ENCODE measurements at places on chromosomes 11 and 22.

DNA sequence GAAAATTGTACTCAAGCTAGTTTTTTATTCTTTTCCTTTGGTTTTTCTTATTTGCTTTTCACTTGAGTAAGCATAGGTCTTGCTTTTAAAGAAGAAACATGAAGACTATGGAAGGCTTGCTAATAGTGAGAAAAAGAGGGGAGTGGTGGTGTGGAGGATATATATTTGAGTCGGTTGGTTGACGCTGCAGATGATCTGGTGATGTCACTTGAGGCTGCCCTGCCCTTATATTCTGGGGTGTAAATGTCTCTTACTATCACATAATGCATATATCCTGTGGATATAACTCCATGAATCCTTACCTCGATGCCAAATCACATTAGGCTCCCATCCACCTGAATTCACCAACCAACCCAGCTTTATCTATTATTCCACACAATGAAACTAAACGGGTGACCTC lies 2.9 kb downstream of the GRIA4 start:
- DNase-seq, result no peak

- peak; percentile 99 for DNase-seq
Measured at GRCh38 chr22:38239101-38239761, 33.6 kb downstream of the TMEM184B start.

DNA sequence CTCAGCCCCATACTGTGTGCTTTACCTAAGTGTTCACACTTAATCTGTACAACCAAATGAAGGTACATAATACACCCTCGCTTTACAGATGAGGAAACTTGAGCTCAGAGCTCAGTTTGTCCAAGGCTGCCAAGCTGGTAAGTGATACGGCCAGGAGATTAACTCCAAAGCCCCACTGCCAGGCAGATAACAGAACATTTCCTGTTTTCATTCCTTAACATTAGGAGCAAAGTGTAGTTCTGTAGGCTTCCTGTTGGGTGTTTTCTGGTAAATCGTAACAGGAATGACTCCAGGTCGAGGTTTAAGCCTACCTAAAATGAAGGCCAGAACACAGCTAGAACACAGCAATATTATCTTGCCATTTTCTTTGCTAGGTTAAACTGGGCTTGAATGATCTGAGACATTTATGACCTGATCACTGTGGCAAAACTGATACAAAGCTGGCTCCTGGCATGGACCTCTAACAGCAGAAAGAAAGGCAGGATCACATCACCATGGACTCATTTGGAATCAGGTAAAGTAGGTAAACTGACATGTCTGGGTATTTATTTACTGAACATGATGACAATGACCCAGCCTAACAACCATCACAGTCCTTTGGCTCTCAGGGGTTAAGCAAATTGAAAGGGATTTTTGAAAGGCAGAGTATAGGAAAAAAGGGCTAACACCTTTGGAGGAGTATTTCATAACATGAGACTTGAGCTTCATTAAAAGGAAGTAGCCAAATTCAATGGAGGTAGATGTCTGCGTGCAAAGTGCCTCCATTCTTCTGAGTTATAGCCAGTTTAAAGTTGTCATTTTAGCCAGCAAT lies 3.9 kb upstream of the NUP50 start:
- peak; percentile 25 for DNase-seq

DNA sequence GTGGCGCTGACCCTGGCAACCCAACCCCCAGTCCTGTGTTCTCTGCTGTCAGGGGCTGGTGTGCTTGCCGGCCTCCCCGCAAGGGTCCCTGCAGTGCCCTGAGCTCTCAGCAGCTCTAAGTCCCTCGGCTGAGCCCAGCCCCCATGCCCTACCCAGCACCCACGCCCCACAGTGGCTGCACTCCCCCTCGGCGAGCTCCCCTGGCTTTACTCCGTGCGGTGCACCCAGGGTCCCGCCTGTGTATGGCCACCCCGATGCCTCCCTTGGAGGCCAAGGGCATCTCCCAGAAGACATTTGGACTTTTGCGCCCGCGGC lies 72.5 kb upstream of the SHISAL1 start:
- DNase-seq, result no peak

DNA sequence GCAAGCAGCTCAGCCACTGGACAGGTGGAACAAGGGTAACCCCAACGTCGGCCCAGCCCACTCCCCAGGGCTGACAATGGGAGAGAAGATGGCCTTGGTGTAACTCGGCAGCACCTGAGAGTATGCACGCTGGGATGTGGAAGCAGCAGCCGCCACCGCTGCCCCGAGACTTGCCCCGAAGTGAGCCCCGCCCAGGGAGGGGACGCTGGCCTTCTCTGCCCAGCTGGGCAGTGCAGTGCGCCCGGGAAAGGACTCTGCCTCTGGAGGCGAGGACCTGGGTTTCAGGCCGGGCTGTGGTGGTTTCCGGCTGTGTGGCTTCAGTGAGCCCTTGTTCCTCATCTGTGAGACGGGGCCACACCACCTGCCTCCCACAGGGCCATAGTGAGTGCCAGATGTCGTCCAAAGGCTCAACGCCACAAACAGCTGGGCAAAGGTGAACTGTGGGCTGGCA lies 8.6 kb upstream of the POLDIP3 start:
- no peak for DNase-seq

DNA sequence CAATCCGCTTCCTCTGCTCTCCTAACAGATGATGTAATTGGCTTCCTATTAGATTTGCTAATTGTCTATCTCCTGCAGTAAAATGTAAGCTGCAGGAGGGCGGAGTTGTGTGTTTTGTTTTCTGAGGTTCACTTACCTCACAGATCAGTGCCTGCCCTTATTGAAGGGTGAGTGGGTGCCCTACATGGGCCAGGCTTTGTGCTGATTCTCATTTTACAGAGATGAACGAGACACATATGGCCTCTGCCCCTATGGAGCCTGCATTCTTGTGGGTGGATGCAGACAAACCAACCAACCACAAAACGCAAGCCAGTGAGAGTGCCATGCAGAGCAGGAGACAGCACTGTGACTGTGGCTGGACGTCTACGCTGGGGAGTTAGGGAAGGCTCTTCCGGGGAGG lies 9.9 kb downstream of the TESMIN start:
- DNase-seq, result peak; percentile 49

GRCh38 chr22:43895986-43896645 lies 4.3 kb upstream of the PNPLA5 start:
- DNase-seq, result no peak

- no peak for DNase-seq
Measured at GRCh38 chr11:16299884-16300782, 56.2 kb downstream of the SOX6 start.

DNA sequence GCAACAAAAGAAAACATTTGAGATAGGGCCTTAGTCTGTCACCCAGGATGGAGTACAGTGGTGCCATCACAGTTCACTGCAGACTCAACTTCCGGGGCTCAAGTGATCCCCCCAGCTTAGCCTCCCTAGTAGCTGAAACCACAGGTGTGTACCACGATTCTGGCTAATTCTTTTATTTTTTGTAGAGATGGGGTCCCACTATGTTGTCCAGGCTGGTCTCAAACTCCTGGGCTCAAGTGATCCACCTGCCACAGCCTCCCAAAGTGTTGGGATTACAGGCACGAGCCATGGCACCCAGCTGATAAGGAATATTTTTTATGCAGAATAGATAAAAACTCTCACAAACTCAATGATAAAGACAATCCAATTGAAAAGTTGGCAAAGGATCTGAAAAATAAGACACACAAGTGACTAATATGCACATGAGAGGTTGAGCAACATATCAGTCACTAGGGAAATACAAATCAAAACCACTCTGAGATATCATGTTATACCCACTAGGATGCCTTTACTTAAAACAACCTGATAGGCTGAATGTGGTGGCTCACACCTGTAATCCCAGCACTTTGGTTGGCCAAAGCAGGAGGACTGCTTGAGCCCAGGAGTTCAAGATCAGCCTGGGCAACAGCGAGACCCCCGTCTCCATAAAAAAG lies 33.9 kb upstream of the CLTCL1 start:
- DNase-seq, result peak; percentile 3

GRCh38 chr11:130522284-130522961 lies 74.0 kb downstream of the ADAMTS15 start:
- DNase-seq, result peak; percentile 89

DNA sequence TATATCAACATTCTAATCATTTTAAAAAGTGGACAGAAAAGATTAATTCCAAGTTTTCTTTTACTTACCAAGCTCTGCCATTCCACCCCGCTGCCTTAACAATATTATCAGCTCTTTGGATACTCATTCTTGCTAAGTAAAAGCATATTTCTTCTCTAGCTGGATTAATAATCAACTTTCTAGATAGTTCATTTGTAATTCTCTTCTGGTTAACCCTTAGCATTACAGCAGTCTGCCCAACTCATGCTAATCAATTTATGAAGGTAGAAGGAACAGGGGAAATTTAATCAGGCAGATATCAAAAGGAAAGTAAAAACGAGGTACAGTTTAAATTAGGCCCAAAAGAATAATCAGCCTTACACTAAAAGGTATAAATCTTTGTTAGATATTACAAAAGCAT lies 41.0 kb upstream of the SOX6 start:
- DNase-seq, result no peak

GRCh38 chr11:114784891-114785290 lies 106.6 kb downstream of the NXPE2 start:
- no peak for DNase-seq

- no peak for DNase-seq
Measured at GRCh38 chr11:77353131-77353530, 51.6 kb upstream of the GDPD4 start.

DNA sequence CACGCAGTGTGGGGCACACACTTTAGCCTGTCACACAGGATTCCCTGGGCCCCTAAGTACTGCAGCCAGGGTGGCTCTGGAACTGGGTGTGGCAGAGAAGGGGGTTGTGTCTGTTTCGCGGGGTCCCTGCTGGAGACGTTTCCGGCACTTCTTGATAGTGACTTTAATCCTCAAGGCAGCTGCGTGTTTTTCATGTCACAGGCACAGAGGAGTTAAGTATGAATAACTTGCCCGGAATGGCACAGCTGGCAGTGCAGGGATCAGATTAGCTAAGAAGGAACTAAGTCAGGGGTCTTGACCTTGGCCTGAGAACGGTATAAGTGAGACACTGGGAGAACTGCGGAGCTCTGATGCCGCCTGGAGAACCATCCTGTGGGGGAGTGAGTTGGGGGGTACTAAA lies 7.5 kb upstream of the KRTAP5-7 start:
- no peak for DNase-seq

- peak; percentile 32 for DNase-seq
Measured at GRCh38 chr11:78379039-78379670, 38.5 kb downstream of the GAB2 start.

- no peak for DNase-seq
Measured at GRCh38 chr11:12003336-12003735, 5.1 kb downstream of the DKK3 start.

GRCh38 chr22:46561435-46561905 lies 24.1 kb upstream of the CELSR1 start:
- DNase-seq, result peak; percentile 36

Data from fibroblast of skin of back (primary cell).